ENCODE measurements at places on chromosomes 12 and 14. TPM values are rescaled to one million over a fixed set of nuclear protein-coding genes. Genes with fewer than 3 reads are reported as not detected.

Gene CLEC7A
- 2.6 TPM for polyA plus RNA-seq

DNA sequence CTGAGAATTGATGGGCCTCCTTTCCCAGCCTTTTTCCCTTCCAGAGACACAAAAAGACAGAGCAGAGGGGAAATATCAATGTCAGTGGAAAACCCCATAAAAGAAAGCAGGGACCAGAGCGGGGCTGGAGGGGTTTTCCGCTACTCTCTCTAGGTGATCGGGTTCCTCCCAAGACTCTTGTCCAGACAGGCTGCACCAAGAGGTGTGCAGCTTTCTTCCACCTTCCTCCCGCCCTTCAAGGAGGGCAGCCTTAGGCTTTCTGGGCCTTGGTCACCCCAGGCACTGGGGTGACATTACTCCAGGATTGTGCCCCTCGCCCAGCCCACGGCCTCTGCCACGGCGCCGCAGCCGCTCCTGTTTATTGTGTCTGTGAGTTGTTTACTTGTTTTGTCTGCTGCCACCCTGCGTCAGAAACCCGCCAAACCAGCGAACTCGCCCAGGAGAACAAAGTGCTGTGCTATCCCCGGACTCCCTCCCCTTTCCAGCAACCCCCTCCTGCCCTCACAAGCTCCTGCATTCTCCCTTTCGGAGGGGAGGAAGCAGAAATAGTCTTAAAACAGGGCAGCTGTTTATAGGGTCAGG lies 6.7 kb upstream of the HOXC6 start:
- DNase-seq, result no peak

- no peak for DNase-seq
These were observed 8.8 kb upstream of the IFI27 start for GRCh38 chr14:94101748-94102147.

Gene MANSC4
- 0.39 TPM for polyA plus RNA-seq

Gene BATF
- polyA plus RNA-seq, result 0.86 TPM

Gene GPR162
- polyA plus RNA-seq, result 37.7 TPM

DNA sequence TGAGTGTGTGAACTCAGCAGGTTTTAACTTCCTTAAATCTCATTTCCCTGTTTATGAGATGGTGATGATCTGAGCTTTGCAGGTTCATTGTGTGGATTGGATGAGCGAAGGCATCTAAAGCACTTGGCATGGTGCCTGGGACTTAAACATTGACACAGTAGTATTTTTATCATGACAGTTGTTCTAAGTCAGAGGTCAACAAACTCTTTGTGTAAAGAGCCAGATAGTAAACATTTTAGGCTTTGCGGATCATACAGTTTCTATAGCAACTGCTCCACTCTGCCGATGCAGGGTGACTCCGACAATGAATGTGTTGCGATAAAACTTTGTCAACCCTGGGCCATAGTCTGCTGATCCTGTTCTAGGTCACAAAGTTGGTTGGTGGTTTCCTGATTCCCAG lies 25.2 kb downstream of the SLC24A4 start:
- DNase-seq, result no peak

DNA sequence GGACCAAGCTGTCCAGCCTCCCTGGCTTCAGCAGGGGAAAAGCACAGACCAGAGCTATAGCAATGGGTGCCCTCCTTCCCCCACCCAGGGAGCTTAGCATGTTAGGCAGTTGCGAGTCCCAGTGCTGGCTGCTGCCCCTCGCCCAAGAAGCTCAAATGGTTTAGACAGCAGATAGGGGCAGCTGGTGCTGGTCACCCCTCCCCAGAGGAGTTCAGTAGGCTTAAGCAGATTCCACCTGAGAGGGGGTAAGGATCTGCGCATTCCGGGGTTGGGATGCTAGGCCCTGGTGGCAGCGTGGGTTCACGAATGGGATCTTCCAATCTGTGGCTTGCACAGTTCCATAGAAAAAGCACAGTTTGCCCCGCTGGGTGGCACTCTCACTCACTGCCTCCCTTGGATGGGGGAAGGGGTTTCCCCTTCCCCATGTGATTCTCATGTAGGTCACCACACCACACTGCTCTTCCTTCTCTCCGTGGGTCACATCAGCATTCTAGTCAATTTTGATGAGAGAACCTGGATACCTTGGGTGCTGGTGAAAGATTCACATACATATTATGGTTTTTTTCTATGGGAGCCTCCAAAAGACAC lies 665.6 kb downstream of the C12orf50 start:
- DNase-seq, result no peak

Data from left renal cortex interstitium (tissue), 4 donors.